Aorta (tissue), 5 donors: ENCODE measurements at places on chromosomes 5 and 9.

DNA sequence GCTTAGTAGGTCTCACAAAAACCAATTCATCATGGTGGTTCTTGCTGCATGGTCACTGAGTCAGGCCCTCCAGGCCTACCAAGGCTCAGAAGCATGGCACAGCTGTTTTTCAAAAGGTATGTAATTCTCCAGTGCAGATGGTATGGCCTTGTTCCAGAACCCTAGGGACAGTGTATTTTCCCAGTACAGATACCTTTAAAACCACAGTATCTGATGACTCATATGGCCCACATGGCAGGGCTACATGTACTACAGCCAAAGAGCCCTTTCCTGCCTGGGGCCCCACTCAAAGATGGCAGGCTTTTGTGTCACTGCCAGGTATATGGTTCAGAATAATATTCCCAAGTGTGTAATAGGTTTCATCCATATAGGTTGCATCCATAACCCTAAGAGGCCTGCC, 16.5 kb downstream of the CSF2 start:
- no peak for DNase-seq

GRCh38 chr9:134895567-134895907, 14.9 kb downstream of the FCN2 start:
- no peak for DNase-seq

GRCh38 chr5:40401284-40402006, 278.3 kb upstream of the PTGER4 start:
- no peak for DNase-seq

GRCh38 chr9:99231711-99232110, 9.6 kb downstream of the SEC61B start:
- DNase-seq = no peak

- no peak for DNase-seq
Measured at GRCh38 chr5:157213527-157214243, 33.0 kb downstream of the ITK start.

- no peak for DNase-seq
Measured at GRCh38 chr5:127957183-127957582, 126.4 kb upstream of the SLC12A2 start.

- no peak for DNase-seq
Measured at GRCh38 chr5:87541033-87541432, 128.3 kb upstream of the CCNH start.

GRCh38 chr9:108568093-108568492, 287.7 kb downstream of the ACTL7B start:
- DNase-seq = no peak

DNA sequence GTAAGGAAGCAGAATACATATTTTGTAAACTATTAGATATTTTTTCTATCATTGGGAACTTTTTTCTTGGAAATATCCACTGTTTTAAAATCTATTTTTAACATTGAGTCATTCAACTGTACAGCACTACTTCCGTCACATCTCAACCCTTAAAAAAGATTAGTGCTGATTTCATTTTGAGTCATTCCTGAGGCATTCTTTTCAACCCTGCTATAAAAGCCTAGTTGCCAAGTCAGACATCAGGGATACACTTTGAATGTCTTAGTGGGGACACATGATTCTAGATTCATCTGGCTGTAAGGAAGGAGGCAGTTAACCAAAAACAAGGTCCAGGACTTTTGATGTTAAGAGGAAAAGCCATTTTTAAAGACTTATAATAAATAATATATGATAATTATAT, 160.9 kb downstream of the GIN1 start:
- no peak for DNase-seq

DNA sequence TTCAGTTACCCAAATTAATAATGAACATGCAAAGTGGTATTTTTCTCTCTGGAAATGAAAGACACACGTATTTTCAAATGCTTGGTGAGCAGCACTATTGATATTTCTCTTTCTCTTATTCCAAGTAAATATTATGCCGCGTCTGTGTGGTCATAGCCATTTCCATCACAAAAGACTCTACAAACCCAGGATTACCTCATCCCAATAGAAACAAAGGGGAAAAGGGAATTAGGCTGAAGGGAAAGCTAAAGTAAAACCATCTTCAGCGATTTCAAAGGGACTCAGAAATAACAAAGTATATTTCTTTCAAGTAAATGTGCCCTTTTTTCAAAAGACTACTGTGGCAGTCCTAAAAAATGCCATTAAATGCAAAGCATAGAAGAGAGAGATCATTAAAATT, 62.0 kb upstream of the FST start:
- DNase-seq = no peak

GRCh38 chr5:172164769-172165212, 23.2 kb downstream of the STK10 start:
- no peak for DNase-seq

GRCh38 chr5:141636106-141636412, 590 bp downstream of the HDAC3 start:
- DNase-seq = no peak

GRCh38 chr9:134501761-134502265, 139.8 kb upstream of the COL5A1 start:
- DNase-seq = peak; percentile 41

DNA sequence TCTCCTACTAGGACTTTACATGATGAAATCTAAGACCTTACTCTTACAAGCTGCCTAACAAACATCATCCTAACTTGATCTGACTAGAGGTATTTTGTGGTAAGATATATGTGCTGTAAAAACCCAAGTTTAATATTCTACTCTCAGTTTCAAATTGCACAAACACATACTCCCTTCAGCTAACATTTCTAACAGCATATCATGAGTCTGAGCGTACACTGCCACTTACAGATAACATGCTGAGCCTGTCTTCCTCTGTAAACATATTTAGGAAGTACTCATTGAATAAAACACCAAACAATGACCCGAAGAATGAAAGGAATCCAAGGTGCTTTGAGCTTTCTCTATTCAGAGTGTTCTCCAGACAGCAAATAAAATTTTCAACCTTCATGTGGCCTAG, 7.9 kb upstream of the ESM1 start:
- DNase-seq = no peak
